ENCODE measurements at places on chromosomes 4 and X.

DNA sequence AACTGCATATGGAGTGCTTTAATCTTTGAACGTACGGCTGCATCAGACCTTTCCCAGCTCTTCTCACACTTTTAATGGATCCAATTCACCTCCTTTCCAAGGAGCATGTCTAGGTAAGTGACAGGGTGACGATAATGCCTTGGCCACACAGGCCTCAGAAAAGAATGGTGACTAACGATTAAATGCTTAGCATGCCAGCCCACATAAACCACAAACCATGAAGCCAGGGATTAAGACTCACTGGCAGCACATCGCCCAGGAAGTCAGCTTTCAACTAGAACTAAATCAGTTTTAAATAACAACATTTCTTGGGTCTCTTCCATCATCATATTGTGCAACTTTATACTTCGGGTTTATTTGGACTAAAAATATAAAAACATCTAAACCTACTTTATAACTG, 28.7 kb downstream of the INPP4B start:
- DNase-seq: peak; percentile 40

- no peak for DNase-seq
These were observed 20.3 kb downstream of the MEPE start for GRCh38 chr4:87853108-87853507.

- DNase-seq: no peak
These were observed 248.0 kb downstream of the GALNTL6 start for GRCh38 chr4:172061204-172061603.

- no peak for DNase-seq
These were observed 463.9 kb downstream of the RAPGEF2 start for GRCh38 chr4:159566786-159567185.

DNA sequence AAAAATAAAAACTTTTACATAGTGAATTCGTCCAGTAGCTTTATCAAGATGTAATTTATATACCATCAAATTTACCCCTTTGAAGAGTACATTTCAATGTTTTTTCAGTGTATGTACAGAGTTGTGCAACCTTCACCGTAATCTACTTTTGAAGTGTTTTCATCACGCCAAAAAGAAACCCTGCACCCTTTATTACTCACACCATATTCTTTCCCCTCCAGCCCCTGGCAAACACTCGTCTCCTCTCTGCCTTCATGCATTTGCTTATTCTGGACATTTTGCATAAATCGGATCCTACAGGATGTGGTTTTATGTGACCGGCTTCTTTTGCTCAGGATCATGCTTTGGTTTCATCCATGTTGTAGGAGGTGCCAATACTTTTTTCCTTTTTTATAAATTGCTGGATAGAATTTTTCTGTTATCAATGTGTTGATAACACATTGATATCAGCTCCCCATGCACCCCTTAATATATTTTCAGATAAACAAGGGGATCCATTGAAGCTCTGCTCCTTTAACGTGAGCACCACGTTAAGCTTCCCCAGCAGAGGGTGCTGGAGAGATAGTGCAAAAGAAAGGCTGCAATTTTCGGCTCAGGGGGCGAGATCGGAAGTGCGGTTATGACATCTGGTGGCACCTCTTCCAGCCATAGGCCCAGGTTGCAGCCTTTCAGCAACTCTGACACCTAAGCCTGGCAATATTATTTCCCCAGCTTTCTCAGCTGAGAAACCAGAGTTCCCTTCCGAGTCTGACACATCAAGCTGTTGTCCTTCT, 100.1 kb upstream of the VCX3B start:
- no peak for DNase-seq

GRCh38 chr4:179625406-179625805, 2183.2 kb upstream of the AGA start:
- DNase-seq: no peak

DNA sequence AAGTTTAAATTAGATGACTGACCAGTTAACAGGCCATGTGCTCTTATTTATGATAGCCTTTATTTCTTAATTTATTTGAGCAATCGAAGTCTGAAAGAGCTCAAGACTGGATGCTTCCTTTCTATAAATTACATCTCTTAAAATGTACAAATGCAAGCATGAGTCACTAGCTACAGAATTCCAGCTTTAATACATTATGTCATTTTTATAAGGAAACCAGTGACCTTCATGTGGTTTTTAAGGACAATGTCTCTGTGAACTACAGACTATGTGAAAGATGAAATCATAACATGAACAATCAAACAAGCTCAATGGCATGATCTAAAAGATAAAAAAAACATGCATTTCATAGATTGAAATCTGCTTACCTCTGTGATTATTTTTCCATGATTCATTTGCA, 15.4 kb downstream of the HTR2C start:
- no peak for DNase-seq
